T-helper 22 cell (primary cell): ENCODE measurements at places on chromosomes 6 and 20.

DNA sequence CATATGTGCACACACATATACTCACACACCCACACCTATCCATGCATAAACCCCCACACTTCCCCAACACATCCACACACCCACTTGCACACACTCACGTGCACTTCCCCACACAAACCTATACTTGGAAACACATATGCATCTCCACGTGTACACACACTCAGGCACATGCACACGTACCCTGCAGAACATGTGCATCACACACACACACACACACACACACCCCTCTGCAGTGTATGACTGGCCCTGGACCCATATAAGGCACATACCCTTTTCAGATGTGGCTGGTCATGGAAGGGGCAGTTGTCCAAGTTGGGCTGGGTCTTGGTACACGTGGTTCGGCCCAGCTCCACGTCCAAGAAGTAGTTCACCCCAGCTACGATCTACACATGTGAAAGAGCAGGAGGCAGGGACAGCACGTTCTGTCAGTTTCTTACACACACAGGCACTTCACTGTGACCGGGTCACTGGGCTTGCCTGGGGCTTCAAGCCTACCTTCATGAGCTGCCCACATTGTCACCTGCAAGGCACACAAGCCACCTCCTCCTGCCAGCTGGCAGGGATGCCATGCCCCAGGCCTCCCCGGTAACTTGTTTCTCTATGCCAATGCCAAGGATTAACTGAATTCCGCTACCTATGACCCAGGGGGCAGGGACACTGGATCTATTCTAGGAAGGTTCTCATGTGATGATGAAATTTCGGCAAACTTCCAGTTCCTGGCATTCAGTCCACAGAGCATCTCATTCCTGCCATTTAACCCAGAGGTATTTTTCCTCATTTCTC lies 2.6 kb downstream of the CST3 start:
- no peak for DNase-seq

- DNase-seq, result no peak
These were observed 106.0 kb downstream of the SH3BGRL2 start for GRCh38 chr6:79737172-79737571.

GRCh38 chr6:91681296-91681695 lies 1094.4 kb upstream of the MAP3K7 start:
- no peak for DNase-seq

DNA sequence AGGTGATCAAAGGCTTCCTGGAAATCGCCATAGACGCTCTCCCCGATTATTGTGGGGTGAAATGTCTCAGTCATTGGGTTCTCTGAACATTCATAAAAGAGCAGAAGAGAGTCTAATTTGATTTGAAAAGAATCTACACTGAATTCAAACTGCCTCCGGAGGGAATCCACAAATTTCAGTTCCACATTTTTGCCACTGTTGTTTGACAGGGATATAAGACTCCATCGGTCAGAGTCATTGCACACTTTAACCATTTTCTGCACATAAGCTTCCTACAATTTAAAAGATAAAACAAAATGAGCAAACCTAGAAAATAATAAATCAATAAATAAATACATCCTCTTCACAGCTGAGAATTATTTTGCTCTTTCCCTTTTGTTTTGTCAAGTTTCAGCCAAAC lies 2.3 kb downstream of the TENT5A start:
- no peak for DNase-seq

DNA sequence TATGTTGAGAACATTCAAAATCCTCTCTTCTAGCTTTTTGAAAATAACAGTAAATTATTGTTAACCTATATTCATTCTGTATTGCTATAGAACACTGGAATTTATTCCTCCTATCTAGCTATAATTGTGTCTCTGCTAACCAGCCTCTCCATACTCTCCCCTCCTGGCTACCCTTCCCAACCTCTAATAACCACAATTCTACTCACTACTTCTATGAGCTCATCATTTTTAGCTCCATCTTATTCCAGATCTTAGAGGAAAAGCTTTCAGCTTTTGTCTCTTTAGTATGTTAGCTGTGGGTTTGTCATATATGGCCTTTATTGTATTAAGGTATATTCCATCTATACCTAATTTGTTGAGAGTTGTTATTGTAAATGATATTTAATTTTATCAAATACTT lies 108.8 kb downstream of the AIG1 start:
- DNase-seq, result no peak

DNA sequence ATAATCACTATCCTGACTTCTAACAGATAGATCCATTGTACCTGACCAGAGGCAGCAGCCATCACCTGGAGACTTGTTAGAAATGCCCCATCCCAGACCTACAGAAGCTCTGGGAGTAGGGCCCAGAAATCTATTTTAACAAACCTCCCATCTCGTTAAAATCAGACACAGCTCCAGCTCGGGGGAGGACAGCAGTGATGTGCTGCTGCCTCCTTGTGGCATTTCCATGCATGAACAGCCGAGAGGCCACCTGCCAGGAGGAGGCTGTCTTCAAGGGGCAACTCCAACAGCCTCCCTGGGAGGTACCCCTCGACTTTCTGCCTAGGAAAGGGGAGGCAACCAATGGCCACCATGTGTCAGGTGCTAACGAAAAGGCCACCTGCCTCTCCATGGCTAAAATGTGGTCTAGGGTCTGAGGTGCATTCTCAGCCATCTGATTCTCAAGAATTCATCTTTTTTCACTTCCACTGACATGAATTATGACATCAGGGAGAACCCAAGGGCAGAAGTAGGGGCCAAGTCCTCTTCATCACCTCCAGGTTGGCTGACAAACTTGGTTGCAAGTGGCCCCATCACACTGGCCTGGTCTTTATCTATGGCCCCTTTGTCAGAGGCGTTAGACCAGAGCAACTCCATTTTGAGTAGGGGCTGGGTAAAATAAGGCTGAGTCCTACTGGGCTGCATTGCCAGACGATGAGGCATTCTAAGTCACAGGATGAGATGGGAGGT lies 12.2 kb upstream of the KCNK15 start:
- no peak for DNase-seq

DNA sequence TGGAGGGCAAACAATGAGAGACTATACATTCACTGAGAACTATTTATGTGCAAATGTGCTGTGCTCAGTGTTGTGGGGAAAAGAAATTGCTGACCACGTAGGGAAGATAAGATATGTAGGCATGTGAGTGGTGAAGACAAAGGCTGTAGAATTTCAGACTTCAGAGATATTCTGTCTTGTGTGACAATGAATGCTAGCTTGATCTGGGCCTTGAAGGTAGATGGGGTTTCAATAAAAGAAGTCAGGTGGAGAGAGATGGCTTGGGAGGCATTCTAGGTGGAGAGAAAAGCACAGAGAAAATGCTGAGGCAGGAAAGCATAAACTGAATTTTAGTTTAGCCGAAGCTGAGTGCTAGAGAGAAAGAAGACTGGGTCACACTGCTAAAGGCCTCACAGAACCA lies 56.8 kb upstream of the EEF1A1 start:
- no peak for DNase-seq

- DNase-seq, result no peak
These were observed 14.9 kb downstream of the BPIFA1 start for GRCh38 chr20:33250666-33251065.

GRCh38 chr6:150099953-150100352 lies 31.0 kb upstream of the ULBP3 start:
- DNase-seq, result no peak

GRCh38 chr6:336159-337114 lies 44.1 kb downstream of the DUSP22 start:
- DNase-seq, result no peak

DNA sequence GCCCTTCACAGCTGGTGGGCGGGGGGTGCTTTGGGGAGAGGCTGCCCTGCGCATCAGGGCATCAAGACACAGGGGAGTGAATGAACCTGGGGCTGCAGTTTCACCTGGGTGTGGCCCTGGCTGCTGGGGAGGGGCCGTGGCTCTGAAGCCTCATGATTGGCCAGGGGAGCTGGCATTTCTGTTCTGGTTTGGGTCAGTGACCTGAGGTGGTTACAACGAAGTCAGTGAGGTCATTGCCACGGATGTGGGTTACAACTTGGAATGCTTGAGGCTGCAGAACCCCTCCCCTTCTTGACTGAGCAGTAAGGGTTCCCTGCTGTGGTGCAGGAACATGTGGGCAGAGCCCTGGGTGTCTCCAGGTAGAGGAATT lies 3.0 kb downstream of the TCEA2 start:
- peak; percentile 48 for DNase-seq

DNA sequence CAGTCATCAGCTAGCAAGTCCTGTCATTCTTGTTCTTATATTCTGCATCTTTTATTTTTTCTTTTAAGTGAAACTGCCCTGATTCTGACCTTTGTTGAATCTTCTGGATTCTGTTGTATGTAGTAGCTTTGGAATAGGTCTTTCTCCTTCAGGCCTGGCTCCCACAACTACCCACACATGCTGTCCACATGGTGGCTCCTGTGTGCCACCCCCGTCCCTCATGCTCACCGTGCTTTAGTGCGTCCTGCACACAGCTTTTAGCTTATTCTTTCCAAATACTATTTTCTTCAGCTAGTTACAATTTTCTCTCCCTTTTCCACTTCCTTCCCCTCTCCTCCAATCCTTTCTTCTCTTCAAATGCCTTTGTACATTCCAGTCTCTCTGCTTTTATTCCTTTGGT lies 61.8 kb downstream of the CTNNBL1 start:
- DNase-seq, result no peak

GRCh38 chr20:43322851-43323250 lies 133.1 kb upstream of the PTPRT start:
- no peak for DNase-seq

DNA sequence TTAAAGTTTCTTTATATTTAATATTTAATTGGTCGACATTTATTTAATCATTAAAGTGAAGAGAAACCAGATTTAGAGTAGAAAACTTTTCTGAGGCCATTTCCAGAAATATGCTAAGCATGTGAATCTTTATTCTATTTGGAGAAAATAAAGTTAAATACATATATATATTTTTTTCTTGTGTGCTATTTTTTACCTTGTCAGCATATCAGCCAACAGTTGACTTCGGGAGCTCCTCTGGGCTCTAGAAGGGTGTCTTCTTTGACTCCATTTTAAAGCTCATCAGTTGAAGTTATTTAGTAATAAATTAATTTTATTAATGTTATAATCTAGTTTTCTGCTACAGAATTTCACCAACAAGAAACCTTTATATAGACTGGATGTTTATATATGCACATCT lies 73.1 kb downstream of the SH3BGRL2 start:
- DNase-seq, result no peak

DNA sequence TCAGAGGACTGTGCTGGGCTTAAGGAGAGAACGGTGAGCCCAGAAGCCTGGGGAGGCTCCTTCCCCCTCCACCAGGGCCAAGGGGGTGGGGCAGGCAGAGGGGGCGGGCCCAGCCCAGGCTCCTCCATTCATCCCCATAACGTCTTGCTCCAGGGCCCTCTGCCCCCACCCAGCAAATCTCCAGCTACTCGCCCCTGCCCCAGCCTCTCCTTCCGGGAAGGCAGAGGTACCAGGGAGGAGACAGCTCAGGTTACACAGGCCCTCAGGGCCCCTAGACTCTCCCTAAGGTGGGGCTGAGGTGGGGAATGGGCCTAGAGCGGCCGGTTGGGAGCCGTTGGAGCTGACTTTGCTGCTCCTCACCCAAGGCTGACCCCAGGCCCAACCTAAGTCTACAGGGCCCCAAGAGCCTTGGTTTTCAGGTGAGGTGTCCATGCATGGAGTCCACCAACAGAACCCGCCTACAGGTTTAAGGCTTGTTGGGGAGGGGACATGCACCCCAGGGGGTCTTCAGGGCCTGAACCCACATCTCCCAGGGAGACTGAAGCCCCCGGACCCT lies 1.2 kb downstream of the LAMA5 start:
- no peak for DNase-seq

- no peak for DNase-seq
These were observed 116.6 kb downstream of the QKI start for GRCh38 chr6:163531122-163531521.

GRCh38 chr6:36697481-36697903 lies at the start of gene RAB44:
RAB44 (plus strand) TSS chr6:36697826; CDS start chr6:36704236, 6,410 bp downstream.
- no peak for DNase-seq

GRCh38 chr20:33079259-33079658 lies at the start of gene BPIFB4:
BPIFB4 (plus strand) TSS chr20:33079643; CDS start chr20:33081527, 1,884 bp downstream.
- no peak for DNase-seq

GRCh38 chr20:11056414-11056813 lies 382.6 kb upstream of the JAG1 start:
- no peak for DNase-seq

- DNase-seq, result no peak
These were observed 80.6 kb upstream of the PROKR2 start for GRCh38 chr20:5397393-5397792.

DNA sequence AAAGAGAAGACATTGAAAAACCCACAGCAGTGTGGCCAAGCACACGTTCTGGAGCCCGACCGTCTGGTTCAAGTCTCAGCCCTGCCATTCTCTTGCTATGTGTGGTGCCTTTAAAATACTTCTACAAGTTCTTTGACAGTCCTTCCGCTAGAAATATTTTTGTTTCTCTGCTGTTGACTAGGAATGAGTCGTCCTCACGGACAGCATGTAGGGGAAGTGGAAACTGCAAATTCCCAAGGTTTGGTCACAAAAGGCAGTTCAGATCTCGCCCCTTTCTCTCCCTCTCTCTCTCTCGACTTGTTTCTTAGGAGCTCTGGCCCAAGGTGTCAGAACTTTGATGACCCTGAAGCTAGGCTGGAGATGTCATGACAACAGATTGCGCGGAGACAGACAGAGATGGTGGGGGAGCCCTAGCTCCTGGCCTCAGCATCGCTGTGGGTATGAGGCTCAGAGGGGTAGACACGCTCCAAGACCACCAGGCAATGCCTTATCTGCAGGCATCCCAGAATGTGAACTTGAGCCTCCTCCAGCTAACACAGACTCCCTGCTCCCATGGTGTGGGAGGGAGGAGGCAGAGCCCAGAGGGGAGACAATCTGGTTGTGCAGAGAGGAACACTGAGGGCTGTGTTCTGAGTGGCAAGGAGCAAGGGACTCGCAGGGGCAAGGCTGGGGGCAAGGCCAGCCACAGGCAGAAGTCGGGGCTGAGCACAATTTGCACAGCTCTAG lies 368.9 kb upstream of the SULF2 start:
- DNase-seq, result no peak

DNA sequence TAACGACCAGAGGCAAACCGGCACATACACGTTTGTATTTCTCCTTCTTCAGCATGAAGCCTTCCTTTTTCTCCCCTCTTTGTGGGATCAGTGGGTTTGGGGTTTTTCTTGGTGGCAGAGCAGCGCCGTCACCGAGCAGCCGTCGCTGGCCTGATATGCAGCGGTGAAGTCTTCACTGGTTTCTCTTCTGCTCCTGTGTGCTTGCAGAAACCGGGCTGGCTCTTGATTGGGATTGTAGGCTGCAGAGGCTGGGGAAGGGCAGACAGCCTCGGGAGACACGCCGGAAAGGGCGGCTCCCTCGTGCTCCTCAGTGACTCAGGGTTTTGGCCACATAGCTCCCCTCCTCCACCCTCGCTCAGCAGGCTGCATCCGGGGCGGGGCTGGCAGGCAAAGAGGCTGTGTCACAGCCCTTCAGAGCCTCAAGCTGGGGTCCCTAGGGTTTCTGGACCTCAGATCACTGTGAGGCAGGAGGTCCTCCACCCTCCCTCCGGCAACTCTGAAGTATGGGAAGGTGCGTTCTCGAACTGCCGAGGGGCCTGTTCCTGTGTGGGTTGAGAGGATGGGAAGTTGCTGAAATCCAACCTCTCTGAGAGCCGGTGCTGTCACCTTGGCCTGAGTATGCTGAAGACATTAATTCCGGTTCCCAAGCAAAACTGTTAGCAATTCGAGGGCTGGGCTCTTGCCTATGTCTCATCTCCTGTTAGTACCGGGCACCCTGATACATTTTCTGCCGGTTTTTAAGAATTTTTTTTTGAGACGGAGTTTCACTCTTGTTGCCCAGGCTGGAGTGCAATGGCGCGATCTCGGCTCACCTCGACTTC lies 24.2 kb downstream of the NQO2 start:
- DNase-seq, result peak; percentile 81
